ENCODE measurements at places on chromosomes 3 and 15.

- DNase-seq = no peak
Observed at GRCh38 chr15:70286113-70286806, 188.5 kb upstream of the TLE3 start.

- no peak for DNase-seq
Observed at GRCh38 chr3:40770061-40770460, 245.3 kb downstream of the ZNF621 start.

DNA sequence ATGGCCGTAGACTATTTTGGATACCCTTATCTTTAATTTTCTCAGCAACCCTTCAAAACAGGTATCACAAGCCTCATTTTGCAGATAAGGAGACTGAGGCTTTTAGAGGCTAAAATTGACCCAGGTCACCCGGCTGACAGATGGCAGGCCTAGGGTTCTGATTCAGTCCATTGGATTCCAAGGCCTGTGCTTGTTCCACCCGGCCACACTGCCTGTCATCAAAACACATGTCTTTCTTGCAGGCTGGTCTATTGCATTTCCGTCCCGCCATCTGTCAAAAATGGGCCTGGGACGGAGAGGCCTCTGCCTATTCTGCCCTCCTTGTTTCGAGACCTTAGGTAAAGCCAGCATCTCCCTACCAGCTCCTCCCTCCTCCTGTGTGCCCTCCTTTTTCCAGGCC lies 8.1 kb downstream of the INAFM2 start:
- DNase-seq = no peak

- no peak for DNase-seq
Observed at GRCh38 chr3:46059432-46059831, 32.1 kb upstream of the XCR1 start.

DNA sequence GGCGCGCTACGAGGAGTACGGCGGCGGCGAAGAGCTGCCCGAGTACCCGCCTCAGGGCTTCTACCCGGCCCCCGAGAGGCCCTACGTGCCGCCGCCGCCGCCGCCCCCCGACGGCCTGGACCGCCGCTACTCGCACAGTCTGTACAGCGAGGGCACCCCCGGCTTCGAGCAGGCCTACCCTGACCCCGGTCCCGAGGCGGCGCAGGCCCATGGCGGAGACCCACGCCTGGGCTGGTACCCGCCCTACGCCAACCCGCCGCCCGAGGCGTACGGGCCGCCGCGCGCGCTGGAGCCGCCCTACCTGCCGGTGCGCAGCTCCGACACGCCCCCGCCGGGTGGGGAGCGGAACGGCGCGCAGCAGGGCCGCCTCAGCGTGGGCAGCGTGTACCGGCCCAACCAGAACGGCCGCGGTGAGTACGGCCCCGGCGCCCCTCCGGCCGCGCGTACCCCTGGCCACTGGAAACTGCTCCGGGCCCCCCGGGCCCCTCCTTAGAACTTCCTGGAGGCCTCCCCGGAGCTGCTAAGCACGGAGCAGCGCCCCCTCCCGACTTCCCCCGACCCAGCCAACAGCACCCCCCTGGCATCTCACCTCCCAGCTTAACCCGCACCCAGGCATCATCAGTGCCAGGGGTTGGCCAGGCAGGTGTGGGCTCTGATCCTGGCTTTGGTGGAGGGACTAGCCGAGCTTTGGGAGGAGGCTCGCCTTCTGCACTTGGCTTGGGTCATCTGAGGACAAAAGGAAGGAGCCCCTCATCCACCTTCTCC lies 1.4 kb downstream of the LOXL1 start:
- peak; percentile 40 for DNase-seq

DNA sequence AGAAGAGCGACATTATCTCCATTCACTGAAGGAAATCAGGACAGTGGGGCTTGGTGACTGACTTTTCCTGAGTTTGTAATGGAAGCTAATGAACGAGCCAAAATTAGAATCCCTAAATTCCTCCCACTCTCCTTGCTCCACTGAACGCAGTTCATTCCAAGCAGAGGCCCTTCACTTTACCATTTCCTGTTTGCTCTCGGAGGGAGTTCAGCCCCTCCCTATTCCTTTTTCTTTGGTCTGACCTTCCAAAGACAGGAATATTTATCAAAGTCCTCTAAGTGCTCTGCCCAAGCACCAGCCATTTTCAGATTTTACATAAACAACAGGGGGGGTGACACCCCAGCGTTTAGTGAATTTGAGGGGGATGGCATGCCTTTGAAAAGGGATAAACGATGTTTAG lies 24.0 kb upstream of the PTPRG start:
- peak; percentile 7 for DNase-seq

DNA sequence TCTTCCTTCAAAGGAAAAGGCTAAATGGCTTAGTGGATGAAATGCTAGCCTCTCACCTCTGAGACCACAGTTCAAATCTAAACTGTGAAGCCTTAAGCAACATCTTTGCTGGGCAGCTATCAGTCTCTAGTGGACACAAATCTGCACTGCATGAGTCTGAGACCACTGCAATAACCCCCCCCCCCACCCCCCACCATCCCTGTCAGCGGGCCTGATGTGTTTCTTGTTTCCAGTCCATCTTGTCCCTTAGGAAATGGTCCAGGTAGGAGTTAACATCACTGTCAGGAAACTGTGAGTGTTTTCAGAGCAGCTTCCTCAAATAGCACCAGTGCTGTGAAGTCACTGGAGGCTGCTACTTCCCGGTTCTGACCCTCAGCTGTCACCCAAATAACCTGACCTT lies 140.6 kb upstream of the TMCO5A start:
- DNase-seq = no peak

DNA sequence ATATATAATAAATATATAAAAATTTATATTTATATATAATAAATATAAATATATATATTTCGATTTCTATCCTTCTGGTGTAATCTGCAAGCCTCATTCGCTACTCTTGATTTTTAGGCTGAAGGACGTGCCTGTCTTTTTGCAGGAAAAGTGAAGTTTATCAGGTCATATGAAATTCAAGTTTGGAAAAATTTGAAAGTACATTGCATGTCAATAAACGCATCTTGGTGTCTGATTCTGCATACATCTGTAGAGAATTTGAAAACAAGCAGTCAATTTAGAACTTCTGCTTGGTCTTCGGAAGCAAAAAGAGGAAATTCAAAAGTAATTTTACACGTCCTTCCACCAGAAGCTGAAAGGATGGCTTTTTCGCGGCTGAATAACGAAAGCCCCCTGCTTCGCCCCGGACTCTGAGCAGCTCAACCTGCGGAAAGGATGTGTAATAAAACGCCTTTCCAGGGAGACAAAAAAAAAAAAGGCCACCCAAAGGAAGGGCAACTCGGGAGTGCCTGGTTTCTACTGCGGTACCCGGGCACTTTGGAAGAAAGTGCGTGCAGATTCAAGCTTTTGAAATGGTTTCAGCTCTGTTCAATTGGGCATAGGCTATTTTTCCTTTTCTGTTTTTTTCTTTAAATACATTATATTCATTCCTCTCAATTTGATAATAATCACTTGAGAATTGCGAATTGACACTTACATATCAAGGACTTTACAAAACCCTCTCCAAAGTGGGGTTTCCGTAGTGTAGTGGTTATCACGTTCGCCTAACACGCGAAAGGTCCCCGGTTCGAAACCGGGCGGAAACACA lies 1.5 kb upstream of the MYNN start:
- peak; percentile 90 for DNase-seq

DNA sequence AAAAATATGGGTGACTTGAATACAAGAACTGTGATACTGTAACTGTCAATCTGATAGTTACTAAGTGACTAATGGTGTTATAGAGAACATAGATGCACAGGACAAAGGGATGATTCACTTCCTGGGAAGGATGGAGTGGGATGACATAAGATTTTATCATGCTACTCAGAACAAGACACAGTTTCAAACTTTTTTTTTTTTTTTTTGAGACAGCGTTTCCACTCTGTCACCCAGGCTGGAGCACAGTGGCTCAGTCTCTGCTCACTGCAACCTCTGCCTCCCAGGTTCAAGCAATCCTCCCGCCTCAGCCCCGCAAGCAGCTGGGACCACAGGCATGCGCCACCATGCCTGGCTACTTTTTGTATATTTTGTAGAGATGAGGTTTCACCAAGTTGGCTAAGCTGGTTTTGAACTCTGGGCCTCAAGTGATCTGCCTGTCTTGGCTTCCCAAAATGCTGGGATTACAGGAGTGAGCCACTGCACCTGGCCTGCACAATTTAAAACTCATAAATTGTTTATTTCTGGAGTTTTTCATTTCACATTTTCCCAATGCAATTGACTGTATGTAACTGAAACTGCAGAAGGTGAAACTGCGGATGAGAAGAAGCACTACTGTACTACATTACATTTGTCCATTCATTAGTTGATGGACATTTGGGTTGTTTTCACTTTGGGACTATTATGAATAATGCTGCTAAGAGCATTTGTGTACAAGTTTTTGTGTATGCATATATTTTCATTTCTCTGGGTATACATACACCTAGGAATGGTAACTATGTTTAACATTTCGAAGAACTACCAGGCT lies 40.6 kb downstream of the ADIPOQ start:
- DNase-seq = peak; percentile 67

GRCh38 chr15:91865950-91866349 lies 12.4 kb downstream of the SLCO3A1 start:
- no peak for DNase-seq
